ENCODE measurements at places on chromosomes 11 and 22.

GRCh38 chr11:76263657-76264056 is 57.4 kb upstream of the WNT11 start:
- DNase-seq = no peak

GRCh38 chr11:22342211-22343031 is 4.2 kb downstream of the SLC17A6 start:
- DNase-seq = no peak

DNA sequence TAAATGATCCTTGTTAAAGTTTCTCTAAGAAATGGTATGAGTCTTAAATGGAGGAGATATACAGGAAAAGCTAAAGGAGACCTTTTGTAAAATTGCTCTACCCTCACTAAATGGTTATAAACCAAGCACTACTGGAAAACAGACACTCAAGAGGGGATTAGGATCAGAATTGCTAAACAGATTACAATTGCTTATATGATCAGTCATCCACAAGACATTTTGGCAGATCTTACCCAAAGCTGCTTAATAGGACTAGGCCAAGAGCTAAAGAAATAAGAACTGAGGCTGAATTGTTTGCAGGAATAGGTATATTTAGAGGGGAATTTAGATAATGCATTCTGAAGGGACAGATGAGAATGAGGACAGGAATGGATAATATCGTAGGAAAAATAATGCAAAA is 9.5 kb downstream of the HARBI1 start:
- no peak for DNase-seq

DNA sequence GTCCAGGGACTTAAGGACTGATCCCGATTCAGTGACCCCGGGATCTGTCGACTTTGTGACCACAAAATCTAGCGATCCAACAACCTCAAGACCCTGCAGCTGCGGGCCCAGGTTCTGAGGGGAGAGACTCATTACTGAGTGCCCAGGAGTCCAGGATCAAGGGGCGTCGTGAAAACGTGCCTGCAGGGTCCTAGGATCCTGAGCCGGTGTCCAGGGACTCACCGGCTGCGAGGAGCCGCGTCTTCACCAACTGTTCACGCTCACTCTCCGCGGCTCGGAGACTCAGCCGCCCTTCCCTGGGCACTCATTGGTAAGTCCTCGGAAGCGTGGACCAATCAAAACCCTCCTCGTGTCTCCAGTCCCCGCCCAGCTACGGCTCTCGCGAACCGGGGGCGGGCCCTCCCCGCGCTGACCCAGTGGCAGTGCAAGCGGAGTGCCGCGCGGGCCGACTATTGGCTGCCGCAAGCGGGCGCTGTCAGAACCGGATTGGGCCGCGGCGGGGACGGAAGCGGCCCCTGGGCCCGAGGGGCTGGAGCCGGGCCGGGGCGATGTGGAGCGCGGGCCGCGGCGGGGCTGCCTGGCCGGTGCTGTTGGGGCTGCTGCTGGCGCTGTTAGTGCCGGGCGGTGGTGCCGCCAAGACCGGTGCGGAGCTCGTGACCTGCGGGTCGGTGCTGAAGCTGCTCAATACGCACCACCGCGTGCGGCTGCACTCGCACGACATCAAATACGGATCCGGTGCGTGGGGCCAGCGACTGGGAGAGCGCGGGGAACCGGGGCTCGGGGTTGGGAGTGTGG is at the start of gene SDF2L1:
SDF2L1 (plus strand) TSS at position 514 of the 795 bp plus-strand sequence; CDS start at position 549, 35 bp downstream.
- DNase-seq = peak; percentile 97

- DNase-seq = no peak
These were observed 104.4 kb downstream of the FANCF start for GRCh38 chr11:22521226-22521625.

GRCh38 chr22:26797910-26798309 is 140.5 kb downstream of the MIAT start:
- DNase-seq = no peak

GRCh38 chr11:86978756-86979608 is 23.8 kb upstream of the FZD4 start:
- DNase-seq = no peak

DNA sequence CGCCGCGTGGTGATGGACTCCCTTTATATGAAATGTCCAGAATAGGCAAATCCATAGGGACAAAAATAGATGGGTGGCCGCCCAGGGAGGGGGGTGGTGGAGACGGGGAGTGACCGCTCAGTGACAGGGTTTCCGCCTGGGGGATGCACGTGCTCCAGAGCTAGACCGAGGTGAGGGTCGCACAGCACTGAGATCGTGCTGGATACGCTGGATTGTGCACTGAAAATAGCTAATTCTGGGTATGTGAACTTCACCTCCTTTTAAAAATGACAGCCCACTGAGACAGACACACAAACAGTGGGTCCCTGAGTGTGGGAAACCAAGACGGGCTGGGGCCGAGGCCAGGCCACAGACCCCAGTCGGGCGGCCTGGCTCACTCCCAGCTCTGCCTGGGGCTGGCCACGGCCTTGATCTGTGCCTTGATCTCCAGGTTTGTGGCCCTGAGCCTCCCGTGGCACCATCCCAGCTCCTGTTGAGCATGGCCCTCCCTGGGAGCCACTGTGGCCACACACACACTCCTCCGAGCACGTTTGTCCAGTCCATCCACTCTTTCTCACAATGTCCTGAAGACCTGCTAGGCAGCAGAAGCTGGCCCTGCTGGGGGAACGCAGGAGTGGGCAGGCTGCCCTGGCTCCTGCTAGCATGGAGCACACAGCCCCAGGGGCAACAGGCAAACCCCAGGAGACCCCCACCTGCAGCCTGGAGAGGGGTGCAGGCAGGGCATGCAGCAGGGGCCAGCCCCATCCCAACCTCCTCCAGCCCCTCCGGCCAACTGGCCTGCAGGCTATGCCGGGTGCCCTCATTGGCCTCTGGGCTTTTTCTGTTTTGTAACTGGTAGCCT is 41.0 kb upstream of the TH start:
- no peak for DNase-seq

- DNase-seq = no peak
These were observed 22.6 kb downstream of the ACO2 start for GRCh38 chr22:41491374-41492100.

GRCh38 chr11:27837895-27838563 is 137.8 kb upstream of the BDNF start:
- DNase-seq = no peak

- no peak for DNase-seq
These were observed 15.3 kb upstream of the ELFN2 start for GRCh38 chr22:37442537-37442936.

- DNase-seq = no peak
These were observed 712.8 kb upstream of the CNTN5 start for GRCh38 chr11:98307827-98308491.

- no peak for DNase-seq
These were observed 17.0 kb downstream of the LAYN start for GRCh38 chr11:111557425-111558111.

DNA sequence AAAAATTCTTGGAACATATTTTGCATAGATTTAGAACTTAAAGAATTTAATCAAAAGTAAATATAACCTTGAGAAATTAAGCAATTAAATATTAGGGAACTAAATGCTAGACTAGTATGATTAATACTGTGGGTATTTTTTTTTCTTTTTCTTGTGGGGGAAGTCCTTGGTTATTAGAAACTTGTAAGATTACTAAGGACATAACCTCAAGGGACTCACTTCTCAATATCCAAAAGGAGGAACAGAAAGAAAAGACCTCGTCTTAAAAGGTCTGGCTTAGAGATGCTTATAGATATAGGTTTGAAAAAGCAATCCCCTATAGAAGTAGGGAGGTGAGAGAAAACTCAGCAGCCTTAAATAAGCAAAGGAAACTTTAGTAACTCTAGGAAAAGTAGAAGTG is 368.5 kb downstream of the INSC start:
- DNase-seq = no peak

DNA sequence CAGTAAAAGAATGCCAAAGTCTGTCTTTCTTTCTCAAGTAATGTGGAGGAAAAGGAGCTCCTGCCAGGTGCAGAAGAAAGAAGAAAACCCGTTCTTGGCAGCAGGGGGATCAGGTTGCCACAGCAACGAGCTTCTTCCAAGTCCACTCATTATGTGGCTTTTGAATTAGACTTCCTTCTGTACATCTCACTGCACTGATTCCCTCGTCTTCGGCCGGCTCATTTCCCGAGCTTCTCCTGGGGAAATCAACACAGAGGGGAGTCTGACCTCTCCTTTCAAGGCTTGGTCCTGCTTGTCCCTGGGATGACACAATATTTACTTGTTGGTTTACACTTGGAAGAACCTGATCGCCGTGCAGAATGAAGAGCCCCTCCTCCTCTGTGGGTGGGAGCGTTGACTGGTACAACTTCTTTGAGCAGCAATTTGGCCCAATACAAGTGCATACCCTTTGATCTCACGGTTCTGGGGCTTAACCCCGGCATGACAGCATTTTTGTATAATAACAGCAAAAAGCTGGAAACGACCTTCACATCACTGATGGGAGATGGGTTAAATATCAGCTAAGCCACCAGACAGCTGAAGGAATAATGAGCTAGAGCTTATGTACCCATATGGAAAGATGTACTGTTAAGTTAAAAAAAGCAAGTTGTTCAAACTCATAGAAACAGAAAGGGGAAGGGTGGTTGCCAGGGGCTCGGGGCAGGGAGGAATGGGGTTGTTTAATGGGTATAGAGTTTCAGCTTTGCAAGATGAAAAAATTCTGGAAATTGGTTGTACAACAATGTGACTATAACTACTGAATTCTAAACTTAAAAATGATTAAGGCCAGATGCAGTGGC is 35.4 kb downstream of the MCHR1 start:
- DNase-seq = no peak

DNA sequence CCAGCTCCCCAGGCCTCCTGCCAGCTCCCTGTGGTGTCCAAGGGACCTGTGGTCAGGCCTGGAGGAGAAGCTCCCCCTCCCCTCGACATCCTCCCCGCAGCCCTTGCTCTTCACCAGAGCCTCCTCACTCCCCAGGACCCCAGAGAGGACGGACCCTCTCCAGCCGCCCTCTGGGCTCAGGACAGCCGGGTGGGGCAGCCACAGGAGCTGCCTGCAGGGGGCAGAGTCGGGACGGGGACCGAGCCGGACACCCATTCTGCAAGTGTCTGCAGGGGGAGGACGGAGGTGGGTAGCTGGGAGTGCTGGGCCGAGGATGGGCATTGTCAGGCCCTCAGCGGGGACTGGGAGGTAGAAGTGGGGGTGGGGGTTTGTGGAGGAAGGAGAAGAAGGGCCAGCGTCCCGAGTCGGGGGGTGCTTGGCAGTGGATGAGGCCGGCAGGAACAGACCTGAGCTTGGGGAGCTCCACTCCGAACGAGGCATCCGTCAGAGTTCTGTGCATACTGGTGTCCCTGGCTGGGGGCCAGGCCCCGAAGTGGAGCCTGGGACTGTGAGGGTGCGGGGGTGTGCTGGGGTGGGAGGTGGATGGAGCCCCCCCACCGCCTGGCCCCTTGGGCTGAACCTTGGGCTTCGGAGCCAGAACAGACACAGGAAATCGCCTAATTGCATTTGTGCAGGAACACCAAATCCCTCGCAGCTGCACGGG is 15.2 kb downstream of the PRR33 start:
- no peak for DNase-seq

- no peak for DNase-seq
These were observed 16.1 kb upstream of the NECTIN1 start for GRCh38 chr11:119745112-119745511.

GRCh38 chr22:28826921-28827320 is 26.6 kb upstream of the XBP1 start:
- DNase-seq = no peak

- no peak for DNase-seq
These were observed 26.7 kb downstream of the ZBTB16 start for GRCh38 chr11:114085965-114086793.

DNA sequence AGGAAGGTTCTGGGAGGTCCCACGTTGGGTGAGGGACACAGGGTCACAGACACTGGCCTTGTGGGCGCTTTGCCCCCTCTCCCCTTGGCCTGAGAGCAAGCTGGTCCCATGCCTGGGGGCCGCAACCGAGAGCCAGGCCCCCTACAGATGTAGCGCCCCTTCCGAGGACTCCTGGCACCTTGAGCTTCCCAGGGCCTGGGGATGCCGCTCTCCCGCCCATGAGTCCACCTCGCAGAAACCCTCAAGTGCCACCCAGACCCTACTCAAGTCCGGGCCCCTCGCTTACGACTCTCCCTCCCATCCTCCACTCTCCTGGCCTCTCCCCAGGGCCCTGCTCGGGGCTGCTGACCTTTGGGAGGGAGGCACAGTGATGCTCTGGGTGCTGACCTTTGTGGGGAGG is 204.0 kb downstream of the BRD1 start:
- DNase-seq = no peak

DNA sequence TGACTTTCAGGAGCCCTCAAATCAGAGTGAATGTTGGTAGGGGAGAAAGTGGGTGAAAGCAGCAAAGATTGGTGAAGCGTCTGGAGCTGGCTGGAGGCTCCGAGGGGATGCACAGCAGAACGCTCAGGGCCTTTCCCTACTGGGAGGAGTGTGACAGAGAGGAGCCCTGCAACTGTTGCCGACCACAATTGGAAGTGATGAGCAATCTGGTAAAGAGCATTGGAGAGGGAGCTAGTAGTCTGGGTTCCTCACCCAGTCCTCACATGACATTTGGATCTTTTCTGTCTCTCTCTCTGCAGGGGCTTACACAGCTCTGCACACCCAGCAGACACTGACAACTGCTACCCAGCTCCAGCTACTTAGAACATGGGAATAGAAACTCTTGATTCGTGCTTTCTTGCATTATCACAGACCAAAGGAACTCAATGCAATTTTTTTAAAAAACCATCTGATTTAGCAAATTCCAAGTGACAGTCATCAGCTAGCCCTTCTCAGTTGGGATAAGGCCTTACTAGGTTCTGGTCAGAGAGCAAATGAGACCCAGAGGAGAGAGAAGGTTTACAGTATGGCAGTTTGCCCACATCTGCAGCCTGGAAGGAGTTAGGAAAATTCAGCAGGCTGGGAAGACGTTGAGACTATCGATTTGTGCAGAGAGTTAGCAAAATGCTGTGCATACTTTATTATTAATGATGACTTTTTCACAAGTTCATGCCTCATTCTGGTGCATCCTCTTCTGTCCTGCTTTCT is 278.0 kb upstream of the PLET1 start:
- no peak for DNase-seq

- DNase-seq = no peak
These were observed 56.4 kb downstream of the PARVA start for GRCh38 chr11:12433571-12434324.

- no peak for DNase-seq
These were observed 32.5 kb upstream of the POLD3 start for GRCh38 chr11:74559934-74560309.

GRCh38 chr11:115676768-115677167 is 172.6 kb upstream of the CADM1 start:
- DNase-seq = no peak

- no peak for DNase-seq
These were observed 22.1 kb upstream of the MMP7 start for GRCh38 chr11:102552447-102553194.
